ENCODE measurements at places on chromosomes 12 and 14.

- DNase-seq, result no peak
Measured at GRCh38 chr14:53350429-53350828, 197.3 kb upstream of the DDHD1 start.

DNA sequence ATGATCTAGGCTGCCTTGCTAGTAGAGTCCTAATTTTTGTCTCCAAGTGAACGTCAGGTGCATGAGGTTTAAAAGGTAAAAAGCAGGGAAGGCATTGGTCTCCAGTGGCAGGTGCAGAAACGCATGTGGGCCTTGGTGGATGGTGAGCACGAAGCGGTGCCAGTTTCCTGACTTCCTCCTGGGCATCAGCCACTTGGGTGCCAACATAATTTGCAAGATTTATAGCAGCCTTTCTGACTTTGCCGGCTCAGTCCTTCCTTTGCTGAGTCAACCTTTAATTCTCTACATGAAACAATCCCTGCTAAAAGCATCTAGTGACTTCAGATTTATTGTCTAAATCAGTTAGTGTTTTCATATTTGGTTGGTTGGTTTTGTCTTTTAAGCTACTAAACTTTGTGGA is 355.7 kb upstream of the TMEM132C start:
- no peak for DNase-seq

DNA sequence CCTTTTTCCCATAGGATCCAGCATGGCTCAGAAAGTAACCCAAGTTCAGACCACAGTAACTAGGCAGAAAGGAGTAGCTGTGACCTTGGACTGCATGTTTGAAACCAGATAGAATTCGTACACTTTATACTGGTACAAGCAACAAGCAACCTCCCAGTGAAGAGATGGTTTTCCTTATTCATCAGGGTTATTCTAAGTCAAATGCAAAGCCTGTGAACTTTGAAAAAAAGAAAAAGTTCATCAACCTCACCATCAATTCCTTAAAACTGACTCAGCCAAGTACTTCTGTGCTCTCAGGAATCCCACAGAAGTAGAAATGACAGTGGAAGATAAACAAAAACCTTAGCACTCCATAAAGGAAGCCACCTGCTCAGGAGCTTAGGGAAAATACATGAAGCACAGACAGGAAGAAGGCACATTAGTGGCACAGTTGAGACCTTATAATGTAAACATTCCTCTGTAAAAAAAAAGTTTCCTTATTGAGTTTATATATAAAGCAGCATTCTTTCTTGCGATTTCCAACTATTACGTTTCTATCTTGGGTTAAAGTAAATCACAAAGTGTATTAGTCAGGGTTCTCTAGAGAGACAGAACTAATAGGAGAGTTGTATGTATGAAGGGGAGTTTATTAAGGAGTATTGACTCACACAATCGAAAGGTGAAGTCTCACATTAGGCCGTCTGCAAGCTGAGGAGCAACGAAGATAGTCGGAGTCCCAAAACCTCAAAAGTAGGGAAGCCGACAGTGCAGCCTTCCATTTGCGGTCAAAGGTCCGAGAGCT is 398.4 kb downstream of the DAD1 start:
- no peak for DNase-seq

- no peak for DNase-seq
Measured at GRCh38 chr12:50049254-50050118, 7.9 kb upstream of the ASIC1 start.

DNA sequence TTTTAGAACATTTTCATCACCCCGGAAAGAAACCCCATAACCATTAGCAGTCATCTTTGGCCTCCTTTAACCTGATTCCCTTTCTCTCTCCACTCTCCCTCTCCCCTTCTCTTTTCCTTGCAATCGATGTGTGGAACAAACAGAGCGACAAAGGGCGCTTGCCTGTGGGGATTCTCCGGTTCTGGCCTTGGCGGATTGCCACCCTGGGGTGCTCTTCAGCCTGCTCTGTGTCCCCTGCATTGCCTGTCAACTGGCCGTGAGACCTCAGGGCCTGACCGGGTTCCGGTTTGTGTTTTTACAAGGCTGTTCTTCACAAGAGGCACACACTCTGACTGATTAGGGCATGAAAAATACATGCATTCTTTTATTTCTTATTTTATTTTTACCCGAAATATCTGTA is 27.8 kb downstream of the LRTM2 start:
- no peak for DNase-seq
